ENCODE measurements at places on chromosomes 7 and 10. TPM values are rescaled to one million over a fixed set of nuclear protein-coding genes. Genes with fewer than 3 reads are reported as not detected.

GRCh38 chr10:15472431-15473395 is 101.6 kb upstream of the FAM171A1 start:
- no peak for DNase-seq

GRCh38 chr10:73095481-73096021 is 1.1 kb downstream of the P4HA1 start:
- peak; percentile 54 for DNase-seq

DNA sequence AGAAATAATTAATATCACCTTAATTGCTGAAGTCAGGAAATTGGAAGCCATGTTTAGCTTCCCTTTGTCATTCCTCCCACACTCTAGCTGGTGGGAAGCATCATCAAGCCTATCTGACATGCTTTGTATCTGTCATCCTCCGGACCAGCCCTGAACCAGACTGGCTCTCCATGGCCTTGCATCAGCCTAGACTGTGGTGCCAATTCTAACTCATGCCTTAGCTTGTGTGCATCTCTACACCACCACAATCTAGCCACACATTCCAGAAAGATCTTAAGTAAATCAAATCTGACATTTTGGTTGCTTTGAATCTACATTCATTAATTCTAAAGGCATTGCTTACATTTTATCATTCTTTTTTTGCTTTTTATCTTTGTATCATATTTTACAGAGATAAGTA is 196.4 kb upstream of the VSTM2A start:
- DNase-seq: no peak

- DNase-seq: no peak
These were observed 4.1 kb downstream of the PRXL2A start for GRCh38 chr10:80412486-80412885.

PLPP4 gene
- not detected for total RNA-seq

- no peak for DNase-seq
These were observed 100.8 kb downstream of the EGFR start for GRCh38 chr7:55119571-55119970.

DNA sequence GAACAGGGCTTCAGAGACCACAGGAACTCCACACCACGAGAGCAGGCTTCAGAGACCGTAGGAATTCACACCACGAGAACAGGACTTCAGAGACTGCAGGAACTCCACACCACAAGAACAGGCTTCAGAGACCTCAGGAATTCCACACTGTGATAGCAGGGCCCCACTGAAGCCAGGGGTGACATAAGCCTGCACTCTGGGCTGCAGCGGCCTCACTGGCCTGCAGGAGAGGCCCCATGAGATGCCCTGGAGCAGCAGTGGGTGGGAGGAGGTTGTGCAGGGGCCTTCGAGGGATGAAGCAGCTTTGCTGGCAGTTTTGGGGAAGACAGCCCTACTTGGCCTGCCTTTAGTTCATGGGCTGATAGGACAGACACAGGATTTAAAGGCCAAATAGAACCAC is 614.7 kb downstream of the PTPRN2 start:
- DNase-seq: no peak

GRCh38 chr7:109890622-109891021 is 1200.3 kb upstream of the LRRN3 start:
- DNase-seq: no peak

DNA sequence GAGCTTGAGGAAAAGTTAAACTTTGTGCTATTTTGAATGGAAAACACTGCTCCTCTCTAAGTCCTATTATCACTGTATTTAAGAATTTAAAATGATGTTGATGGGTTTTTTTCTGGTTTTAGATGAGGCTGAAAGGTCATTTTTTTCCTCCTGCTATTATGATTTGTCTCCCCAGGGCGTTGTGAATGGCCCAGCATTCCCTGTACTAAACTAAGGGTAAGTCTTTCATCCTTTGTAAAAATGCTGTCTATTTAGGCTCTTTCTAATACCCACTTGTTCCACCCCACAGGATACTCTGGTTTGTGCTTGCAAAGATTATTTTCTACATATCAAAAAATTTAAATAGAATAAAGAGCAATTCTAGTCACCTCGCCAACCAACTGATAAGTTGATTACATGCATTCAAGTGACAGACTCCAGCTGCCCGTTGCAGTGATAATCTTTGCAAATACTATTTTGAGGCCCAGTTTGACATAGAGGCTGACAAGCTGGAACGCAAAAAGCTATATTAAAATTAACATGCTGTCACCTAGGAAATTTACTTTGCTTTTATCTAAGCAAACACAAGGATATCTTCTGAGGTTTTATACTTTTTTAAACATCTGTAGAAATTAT is 222.3 kb upstream of the TMEM229A start:
- no peak for DNase-seq

ZNF804B gene
- total RNA-seq: not detected

DNA sequence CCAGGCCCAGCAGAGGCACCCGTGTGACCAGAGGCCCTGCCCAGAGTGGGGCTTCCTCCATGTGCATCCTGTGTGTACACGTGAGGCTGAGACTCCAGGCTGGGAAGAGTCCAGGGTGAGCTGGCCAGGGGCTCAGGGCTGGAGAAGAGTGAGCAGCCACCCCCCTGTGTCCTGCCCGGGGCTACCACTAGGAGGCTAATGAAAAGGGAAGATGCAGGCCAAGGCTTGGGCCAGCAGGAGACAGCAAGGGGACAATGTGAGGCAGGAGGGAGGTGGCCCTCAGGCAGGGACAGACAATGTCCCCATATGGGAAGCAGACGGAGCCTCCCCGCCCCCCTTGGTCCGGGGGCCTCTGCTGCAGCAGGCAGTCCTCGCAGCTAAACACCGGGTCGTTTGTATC is 102.0 kb downstream of the HIF1AN start:
- DNase-seq: no peak

SPAG6 gene
- total RNA-seq: not detected

DNA sequence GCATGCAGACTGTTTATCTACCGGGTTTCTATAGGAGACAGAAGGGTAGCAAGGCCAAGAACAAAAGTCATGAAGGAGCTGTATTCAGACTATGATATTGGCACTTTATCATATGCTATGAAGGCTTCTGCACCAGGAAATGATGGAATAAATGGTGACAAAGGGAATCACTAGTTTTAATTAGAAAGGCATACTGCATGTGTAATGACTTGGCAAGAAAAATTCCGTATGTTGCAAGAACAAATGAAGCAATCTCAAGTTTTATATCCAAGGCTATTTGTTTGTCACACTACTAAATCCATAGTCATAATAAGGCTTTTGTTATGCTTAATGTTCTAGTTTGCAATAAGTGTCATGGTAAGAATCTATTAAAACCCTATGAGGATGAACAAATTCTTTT is 230.9 kb downstream of the ZEB1 start:
- DNase-seq: no peak

DNA sequence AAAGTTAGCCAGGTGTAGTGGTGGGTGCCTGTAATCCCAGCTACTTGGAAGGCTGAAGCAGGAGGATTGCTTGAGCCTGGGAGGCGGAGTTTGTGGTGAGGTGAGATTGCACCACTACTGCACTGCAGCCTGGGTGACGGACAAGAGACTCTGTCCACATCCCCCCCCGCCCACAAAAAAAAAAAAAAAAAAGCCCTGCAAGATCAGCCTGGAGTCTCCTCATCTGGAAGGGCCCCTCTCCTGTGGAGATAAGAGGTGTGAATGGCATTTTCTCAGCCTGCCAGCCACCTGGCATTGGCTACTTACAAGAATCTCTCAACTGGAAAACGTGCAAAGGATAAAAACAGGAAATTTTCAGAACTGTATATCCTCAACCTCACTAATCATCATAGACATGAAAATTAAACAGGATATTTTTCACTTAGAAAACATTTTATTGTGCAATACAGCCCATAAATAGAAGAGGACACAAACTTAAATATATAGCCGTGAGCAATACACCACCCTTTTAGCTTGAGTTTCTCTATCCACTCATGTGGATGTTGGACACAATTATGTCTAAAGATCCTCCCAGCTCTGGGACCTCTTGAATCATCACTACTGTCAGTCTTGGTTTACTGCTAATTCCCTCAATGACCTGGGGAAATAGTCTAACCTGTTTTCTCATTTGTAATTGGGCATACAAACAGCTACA is 11.3 kb upstream of the TSPAN15 start:
- DNase-seq: no peak

- DNase-seq: no peak
These were observed 5.4 kb downstream of the IFIT2 start for GRCh38 chr10:89307269-89307577.
